Right lobe of liver (tissue), 6 donors: ENCODE measurements at places on chromosomes 16 and 17. TPM values are rescaled to one million over a fixed set of nuclear protein-coding genes. Genes with fewer than 3 reads are reported as not detected.

- no peaks in the 10 kb centered on the region for H3K27me3 ChIP-seq
- H3K4me1 ChIP-seq = no peaks in the 10 kb centered on the region
- peak overlapping the region; percentile 33 for H3K27ac ChIP-seq
- H3K4me3 ChIP-seq = no peak overlapping the region
- H3K36me3 ChIP-seq = no peaks in the 10 kb centered on the region
Observed at GRCh38 chr17:5464717-5465507, 3.9 kb downstream of the DHX33 start.

GRCh38 chr16:49469930-49470451 lies 96.4 kb downstream of the C16orf78 start:
- peak overlapping the region; percentile 24 for H3K27ac ChIP-seq
- DNase-seq = peak; percentile 90
- no peaks in the 10 kb centered on the region for H3K27me3 ChIP-seq
- H3K4me3 ChIP-seq = no peak overlapping the region

GRCh38 chr16:84563786-84564420 lies 54.0 kb downstream of the COTL1 start:
- H3K4me3 ChIP-seq = no peak overlapping the region
- no peak for DNase-seq
- no peaks in the 10 kb centered on the region for H3K36me3 ChIP-seq
- H3K27ac ChIP-seq = no peak overlapping the region
- H3K27me3 ChIP-seq = no peaks in the 10 kb centered on the region
- H3K4me1 ChIP-seq = no peaks in the 10 kb centered on the region

GRCh38 chr17:8986295-8986694 lies 20.8 kb upstream of the PIK3R5 start:
- no peaks in the 10 kb centered on the region for H3K36me3 ChIP-seq
- no peak for DNase-seq
- H3K27me3 ChIP-seq = no peaks in the 10 kb centered on the region
- no peak overlapping the region for H3K4me3 ChIP-seq
- H3K27ac ChIP-seq = no peak overlapping the region
- H3K4me1 ChIP-seq = no peaks in the 10 kb centered on the region

DNA sequence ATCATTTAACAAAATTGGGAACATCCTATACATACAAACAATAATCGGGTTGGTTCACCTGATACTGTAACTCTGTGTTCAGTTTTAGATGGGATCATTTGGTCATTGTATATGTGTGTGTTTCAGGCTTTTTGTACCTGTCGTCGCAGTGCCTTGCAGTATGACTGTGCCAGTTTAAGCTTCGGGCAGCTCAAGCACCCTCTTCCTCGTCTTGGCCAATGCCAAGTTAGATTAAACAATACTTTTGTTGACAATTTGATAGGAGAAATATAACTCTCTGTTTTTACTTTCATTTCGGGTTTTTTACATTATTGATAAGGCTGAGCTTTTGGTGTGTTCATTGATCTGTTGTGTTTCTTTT lies 37.0 kb upstream of the ARHGAP17 start:
- peaks cover 12% of the 10 kb centered on the region for H3K4me1 ChIP-seq
- DNase-seq = no peak
- no peaks in the 10 kb centered on the region for H3K27me3 ChIP-seq
- H3K27ac ChIP-seq = no peak overlapping the region
- no peaks in the 10 kb centered on the region for H3K36me3 ChIP-seq

DNA sequence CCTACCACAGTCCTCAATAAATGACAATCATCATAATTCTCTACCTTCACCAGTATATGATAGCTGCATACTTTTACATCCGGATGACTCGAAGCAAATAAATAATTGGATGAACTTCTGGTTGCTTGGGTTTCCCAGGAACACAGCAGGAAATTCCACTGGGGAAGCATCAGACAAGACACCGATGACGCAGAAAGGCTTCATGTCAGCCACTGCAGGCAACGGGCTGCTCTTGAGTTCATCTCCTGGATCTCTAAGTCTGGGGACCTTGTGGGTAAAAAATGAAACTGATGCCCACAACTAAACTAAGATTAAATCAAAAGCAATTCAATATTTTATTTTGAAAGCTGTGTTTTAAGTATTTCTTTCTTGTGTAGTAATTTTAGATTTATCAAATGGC lies 472.1 kb upstream of the C16orf82 start:
- DNase-seq = no peak
- no peak overlapping the region for H3K4me3 ChIP-seq
- H3K4me1 ChIP-seq = no peaks in the 10 kb centered on the region
- no peaks in the 10 kb centered on the region for H3K27me3 ChIP-seq

DNA sequence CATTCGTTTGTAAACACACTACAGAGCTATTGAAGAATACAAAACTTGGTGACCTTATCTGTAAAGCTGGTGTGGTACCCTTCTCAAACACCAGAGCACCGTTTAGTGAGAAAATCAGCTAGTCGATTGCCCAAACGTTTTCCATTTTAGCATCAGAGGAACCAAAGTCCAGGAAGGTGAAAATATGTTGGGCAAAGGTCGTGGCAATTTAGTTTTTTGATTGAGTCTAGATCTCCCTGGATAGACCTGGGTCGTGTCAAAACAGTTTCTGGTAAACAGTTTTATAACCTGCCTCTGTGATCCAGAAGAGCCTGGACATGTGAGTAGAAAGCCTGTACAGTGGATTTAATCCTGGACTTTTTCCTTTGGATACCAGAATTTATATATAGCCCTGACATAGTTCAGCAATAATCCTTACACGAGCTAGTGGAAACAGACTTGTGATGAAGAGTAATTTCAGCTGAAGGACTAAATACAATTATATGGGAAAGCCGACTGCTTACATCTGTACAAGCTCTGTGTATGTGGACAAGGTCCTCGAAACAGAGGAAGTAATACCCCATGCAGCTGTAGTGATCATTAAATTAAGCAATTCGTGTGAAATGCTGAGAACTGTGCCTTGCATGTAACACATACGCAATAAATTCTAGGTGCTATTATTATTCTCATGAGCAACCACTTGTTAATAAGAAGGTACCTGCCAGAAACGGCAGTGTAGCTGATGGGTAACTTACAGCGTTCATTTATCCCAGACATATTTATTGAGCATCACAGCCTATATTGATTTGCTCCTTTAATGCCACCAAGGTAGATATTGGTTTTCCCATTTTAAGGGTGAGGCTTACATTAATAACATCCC lies 72.5 kb downstream of the MAP2K6 start:
- no peaks in the 10 kb centered on the region for H3K36me3 ChIP-seq
- no peaks in the 10 kb centered on the region for H3K27me3 ChIP-seq
- no peaks in the 10 kb centered on the region for H3K4me1 ChIP-seq

DNA sequence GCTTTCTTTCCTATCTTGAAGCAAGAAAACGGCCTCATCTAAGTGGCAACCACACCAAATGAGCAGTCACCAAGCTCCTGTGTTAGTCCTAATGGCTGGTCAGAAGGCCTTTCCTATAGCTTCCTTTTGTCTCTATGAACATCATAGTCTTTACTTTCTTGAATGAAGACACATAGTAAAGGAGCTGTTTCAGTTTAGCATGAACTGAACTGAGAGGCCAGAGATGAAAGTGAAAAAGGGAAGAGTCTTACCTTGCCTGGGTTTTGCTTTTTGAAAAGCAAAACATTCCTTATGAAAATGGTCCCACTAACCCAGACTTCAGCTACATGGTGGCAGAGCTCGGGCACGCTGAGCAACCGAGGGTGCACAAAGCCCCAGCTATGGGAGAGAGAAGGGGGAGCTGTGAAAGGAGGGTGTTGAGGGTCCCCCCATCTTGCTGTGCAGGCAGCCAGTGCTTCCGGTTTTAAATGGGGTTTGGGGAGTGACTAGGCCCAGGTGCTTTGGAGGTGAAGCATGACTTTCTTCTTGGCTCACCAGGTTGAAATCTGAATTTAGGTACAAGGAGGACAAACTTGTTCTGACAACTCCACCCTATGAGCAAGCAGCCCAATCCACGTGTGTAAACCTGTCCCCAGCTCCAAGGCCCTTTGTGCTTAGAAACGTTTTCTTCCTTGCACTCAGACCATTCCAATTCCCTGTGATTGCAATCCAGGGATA lies 9.1 kb upstream of the PSMC3IP start:
- H3K4me3 ChIP-seq = no peak overlapping the region
- no peaks in the 10 kb centered on the region for H3K4me1 ChIP-seq
- DNase-seq = no peak
- no peaks in the 10 kb centered on the region for H3K27me3 ChIP-seq
- no peak overlapping the region for H3K27ac ChIP-seq

DNA sequence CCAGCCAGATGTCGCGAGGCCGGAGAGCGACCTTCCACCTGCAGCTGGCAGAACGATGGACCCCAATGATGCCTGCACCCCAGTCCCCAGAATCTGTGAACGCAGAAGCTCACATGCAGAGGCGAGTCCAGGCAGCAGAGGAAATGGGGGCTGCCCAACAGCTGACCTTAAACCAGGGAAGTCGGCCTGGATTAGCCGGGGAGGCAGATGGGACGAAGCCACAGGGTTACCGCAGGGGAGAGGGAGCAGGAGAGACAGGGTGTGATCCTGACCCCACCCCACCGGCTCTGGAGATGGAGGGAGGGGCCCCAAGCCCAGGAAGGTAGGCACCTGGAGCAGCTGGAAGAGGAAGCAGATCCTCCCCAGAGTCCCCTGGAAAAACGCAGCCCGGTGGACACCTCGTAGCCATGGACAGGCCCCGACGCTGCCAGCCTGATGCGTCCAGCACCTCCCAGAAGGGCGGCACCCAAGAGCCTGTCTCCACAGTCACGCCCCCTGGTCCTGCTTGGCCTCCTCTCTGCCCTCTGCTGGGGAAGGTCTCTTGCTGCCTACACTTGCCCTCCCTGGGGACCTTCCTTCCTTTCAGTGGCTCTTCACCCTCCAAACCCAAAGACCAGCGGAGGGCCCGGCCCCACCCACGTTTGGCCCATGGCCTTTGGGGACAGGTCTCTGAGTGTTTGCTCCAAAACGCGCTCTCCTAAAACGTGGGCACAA lies 37.3 kb downstream of the PIEZO1 start:
- H3K27me3 ChIP-seq = no peaks in the 10 kb centered on the region
- no peaks in the 10 kb centered on the region for H3K36me3 ChIP-seq
- DNase-seq = peak; percentile 74
- no peaks in the 10 kb centered on the region for H3K4me1 ChIP-seq

DNA sequence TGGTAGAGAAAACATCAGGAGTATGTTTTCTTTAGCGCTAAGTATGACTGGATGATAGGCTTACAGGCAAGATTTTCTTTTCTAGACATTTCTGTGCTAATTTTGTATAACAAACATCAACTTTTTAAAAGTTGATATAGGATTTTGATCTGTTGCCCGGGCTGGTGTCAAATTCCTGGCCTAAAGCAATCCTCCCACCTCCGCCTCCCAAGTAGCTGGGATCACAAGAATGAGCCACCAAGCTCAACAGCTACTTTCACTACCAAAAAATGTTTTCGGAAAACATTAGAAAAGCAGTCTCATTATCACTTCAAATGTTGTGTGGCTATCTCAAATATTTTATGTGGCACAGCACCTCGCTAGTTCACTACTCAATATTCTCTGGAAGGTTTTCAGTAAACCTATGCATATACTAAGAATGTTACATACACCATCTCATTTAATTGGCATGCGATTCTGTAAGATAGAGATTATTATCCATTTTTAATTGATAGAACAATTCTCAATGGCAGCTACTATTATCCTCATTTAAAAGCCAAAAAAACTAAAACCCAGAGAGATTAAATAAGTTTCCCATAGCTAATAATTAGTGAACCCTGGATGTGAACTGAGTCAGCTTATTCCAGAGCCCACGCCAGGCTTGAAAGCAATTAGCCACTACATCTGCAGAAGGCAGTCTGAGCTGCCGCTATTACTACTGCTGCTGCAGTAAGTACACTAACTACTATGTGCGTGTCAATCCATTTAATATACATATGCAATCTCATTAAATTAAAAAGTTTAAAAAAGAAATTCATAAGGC lies 41.7 kb downstream of the CREBBP start:
- H3K27me3 ChIP-seq = no peaks in the 10 kb centered on the region
- H3K4me1 ChIP-seq = no peaks in the 10 kb centered on the region
- no peaks in the 10 kb centered on the region for H3K36me3 ChIP-seq
- H3K4me3 ChIP-seq = no peak overlapping the region
- H3K27ac ChIP-seq = no peak overlapping the region
- DNase-seq = no peak

DNA sequence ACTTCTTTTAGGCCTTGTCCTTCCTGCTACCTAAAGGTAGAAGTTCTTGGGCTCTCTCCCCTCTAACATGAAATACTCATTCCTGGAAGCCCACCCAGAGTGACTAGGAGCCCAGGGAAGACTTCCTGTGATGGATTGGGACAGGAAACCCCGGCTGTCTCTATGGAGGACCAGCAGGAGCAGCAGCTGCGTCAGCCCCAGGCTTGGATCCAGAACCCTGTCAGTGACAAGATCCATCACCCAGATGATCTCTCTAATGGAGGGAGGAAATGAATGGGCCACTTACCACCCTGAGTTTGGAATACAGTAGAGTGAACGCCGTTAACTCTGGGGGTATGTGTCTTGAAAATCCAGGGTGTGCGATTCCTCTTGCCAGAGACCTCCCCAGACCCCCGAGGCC lies 195.7 kb upstream of the WSCD1 start:
- H3K4me1 ChIP-seq = peaks cover 11% of the 10 kb centered on the region
- no peak for DNase-seq
- no peaks in the 10 kb centered on the region for H3K27me3 ChIP-seq

DNA sequence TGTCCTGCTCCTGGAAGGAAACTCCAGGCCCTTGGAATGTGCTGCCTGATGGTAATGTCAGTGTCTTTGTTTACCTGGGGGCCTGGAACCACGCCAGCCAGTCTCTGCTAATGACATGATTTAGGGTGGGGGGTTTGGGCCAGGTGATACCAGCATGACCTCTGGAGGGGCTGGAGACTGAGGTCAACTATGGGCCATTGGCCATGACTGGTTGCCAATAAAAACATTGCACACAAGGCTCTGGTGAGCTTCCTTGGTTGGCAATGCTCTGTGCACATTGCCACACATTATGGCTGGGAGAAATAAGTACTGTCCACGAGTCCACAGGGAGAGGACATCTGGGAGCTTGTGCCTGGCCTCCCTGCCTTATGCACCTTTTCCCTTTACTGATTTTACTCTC lies 52.5 kb downstream of the LITAF start:
- no peaks in the 10 kb centered on the region for H3K27me3 ChIP-seq
- no peaks in the 10 kb centered on the region for H3K36me3 ChIP-seq
- H3K27ac ChIP-seq = peak overlapping the region; percentile 96
- peak; percentile 80 for DNase-seq
- H3K4me3 ChIP-seq = no peak overlapping the region

DNA sequence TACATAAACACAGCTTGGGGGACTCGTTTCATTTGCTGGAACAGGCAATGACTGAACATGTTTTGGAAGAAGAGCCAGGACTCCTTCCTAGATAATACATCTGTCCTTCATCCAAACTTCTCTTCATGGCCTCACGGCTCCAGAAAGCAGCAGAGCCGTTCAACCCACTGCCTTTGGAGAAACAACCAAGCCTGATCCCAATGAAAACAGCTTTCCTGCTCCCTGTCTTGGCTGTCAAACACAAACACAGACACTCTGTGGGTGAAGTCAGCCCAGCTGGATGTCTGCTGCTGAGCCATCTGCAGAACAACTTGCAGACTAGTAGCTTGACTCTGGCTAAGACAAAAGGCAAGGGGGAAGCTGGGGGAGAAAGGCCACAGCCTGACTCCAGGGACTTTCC lies 345.1 kb upstream of the PSMD7 start:
- no peak for DNase-seq
- no peak overlapping the region for H3K4me3 ChIP-seq
- no peaks in the 10 kb centered on the region for H3K36me3 ChIP-seq

Gene VMO1
- total RNA-seq = 3.5 TPM

Gene MT1F
- 205 TPM for total RNA-seq

Gene DNAH17
- total RNA-seq = not detected

Gene TIMM22
- 4.2 TPM for total RNA-seq

Gene ATP2A1
- 3.6 TPM for total RNA-seq
